Activated T-cell treated with anti-CD3 and anti-CD28 coated beads, Interleukin-2, amount 50 U/mL, for 72 hours (primary cell): ENCODE measurements at places on chromosomes 6 and 20. TPM values are rescaled to one million over a fixed set of nuclear protein-coding genes. Genes with fewer than 3 reads are reported as not detected.

Gene APCDD1L
- total RNA-seq, result not detected

Gene IPCEF1
- total RNA-seq, result 20.4 TPM

Gene C4B
- 4.9 TPM for total RNA-seq

GRCh38 chr6:126086560-126086959 is 100.2 kb downstream of the TRMT11 start:
- DNase-seq, result no peak

- no peak for DNase-seq
Measured at GRCh38 chr6:146028851-146029572, at the start of gene GRM1. Gene GRM1 (plus strand): TSS chr6:146029062. CDS start chr6:146029518, 456 bp downstream.

GRCh38 chr6:87350516-87350915 is 5.9 kb downstream of the C6orf163 start:
- no peak for DNase-seq

- DNase-seq, result no peak
Measured at GRCh38 chr6:3284436-3284876, 25.7 kb downstream of the PSMG4 start.
